Glutamatergic neuron (in vitro differentiated cells): ENCODE measurements at places on chromosomes 5 and 9. TPM values are rescaled to one million over a fixed set of nuclear protein-coding genes. Genes with fewer than 3 reads are reported as not detected.

DNA sequence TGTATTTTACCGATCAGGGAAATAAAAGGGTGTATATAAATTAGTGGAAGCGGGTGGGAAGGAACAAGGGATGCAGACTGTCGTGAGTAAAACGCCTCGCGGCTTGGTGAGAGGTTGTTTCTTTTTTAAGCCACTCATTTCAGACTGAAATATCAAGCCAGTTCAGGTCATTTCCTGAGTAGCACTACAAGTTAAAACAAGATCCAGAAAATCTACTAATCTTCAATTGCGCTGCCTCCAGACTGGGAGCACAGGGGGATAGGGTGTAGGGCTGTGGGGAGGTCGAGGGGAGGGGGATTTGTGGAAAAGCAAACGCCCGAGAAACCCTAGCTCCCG, 140.8 kb downstream of the TSSK1B start:
- peaks cover 7% of the 10 kb centered on the region for H3K27me3 ChIP-seq
- peak overlapping the region; percentile 89 for H3K27ac ChIP-seq
- H3K36me3 ChIP-seq: peaks cover 6% of the 10 kb centered on the region
- no peak for DNase-seq
- H3K4me1 ChIP-seq: peaks cover 12% of the 10 kb centered on the region
- peak overlapping the region; percentile 96 for H3K4me3 ChIP-seq

DNA sequence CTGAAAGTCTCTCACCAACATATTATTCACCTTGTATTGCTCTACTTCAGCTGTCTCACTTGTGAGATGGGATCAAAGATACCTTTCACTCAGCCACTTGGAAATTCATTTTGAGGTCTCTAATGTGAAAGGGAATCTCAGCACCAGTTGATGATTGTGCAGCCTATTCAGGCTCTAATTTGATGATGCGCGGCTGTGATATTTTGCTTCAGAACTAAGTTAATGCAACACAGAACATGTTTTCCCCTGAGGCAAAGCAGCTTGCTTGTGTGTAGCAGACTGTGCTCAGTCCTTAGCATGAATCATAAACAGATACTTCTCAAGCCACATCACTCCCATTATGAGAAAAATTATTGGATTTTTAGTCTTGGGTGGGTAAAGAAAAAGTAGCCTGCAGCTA, 378.8 kb downstream of the OSTF1 start:
- DNase-seq: no peak
- no peak overlapping the region for H3K27ac ChIP-seq
- H3K4me1 ChIP-seq: peaks cover 4% of the 10 kb centered on the region
- no peaks in the 10 kb centered on the region for H3K27me3 ChIP-seq
- H3K4me3 ChIP-seq: no peak overlapping the region

GRCh38 chr5:176579323-176579722, 30.2 kb downstream of the CDHR2 start:
- no peak for DNase-seq
- H3K36me3 ChIP-seq: no peaks in the 10 kb centered on the region
- H3K27me3 ChIP-seq: peaks cover 12% of the 10 kb centered on the region
- H3K4me3 ChIP-seq: no peak overlapping the region

- no peak overlapping the region for H3K4me3 ChIP-seq
- no peaks in the 10 kb centered on the region for H3K36me3 ChIP-seq
- no peaks in the 10 kb centered on the region for H3K27me3 ChIP-seq
- no peak overlapping the region for H3K27ac ChIP-seq
Observed at GRCh38 chr9:121445986-121446385, 53.7 kb downstream of the GGTA1 start.

DNA sequence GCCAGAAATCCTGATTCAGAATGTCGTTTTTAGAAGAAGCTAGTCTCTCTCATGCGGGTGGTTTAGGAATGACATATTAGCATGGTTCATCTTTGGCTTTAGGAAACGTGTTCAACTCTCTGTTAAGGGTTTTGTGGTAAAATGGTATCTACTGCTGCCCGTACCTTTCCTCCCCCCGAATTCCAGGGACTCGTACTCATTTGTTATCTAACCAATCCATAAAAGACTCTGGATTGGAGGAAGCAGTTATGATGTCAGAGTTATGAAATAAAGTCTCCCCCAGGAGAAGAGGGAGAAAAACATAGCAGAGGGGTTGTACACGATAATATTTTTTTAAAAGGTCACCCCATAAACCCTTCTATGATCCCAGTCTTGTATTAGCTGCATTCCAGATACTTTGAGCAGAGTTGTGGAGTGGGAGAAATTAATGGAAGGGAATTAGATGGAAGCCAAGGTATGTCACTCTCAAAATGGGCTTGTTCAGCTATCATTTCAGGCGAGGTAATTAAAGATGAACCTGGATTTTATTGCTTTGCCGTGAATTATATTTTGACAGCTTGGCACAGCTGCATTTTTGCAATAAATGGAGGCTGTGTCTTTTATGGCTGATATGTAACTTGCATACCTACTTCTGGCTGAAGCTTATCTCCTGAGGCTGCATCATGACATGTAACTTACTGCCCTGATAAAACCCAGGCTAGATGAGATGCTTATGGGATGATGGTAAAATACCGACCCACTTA, 31.3 kb downstream of the RAI14 start:
- peaks cover 9% of the 10 kb centered on the region for H3K36me3 ChIP-seq
- no peak overlapping the region for H3K4me3 ChIP-seq
- no peak for DNase-seq

DNA sequence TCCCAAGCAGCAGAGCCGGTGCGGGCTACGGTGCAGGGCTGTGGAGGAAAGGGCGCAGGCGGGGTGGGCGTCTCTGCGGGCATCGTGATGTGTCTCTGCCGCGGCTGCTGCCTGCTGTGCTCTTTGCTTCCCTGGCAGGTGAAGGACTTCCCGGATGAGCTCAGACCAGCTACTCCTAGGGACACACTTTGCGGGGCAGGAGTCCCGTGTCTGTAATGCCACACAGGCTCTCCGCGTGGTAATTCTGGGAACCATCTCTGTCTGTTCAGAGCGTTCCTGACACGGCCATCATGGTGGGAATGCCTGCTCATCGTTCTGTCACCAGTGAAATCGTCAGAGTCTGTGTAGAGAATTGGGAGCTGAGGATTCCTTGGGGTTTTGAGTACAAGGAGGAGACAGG, 235.5 kb downstream of the FANCC start:
- H3K36me3 ChIP-seq: no peaks in the 10 kb centered on the region
- H3K27ac ChIP-seq: no peak overlapping the region
- no peak for DNase-seq
- H3K27me3 ChIP-seq: peaks cover 10% of the 10 kb centered on the region
- no peak overlapping the region for H3K4me3 ChIP-seq

The SEMA6A gene
- 424 TPM for total RNA-seq

The PPP3R2 gene
- total RNA-seq: not detected

The CYSTM1 gene
- total RNA-seq: 37.4 TPM

The SLC46A2 gene
- total RNA-seq: not detected
